ENCODE measurements at places on chromosomes 5 and 9. TPM values are rescaled to one million over a fixed set of nuclear protein-coding genes. Genes with fewer than 3 reads are reported as not detected.

DNA sequence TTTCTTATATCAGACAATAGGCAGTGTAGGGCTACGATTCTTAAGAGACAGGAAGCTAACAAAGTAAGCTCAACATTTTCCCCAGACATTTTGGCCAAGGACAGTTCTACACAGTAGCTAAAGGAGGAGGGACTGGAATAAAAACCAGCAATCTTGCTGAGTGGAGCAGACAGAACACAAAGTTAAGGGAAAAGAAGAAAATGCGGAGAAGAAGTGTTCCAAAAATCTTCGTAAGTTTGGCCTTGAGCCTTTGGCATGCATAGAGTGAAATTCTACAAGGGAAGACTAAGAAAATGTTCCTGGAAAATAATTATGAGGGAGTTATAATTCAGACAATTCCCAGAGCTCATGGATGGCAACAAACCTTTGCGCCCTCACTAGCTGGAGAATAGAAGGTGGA, 748.0 kb upstream of the CTNND2 start:
- DNase-seq: no peak

DNA sequence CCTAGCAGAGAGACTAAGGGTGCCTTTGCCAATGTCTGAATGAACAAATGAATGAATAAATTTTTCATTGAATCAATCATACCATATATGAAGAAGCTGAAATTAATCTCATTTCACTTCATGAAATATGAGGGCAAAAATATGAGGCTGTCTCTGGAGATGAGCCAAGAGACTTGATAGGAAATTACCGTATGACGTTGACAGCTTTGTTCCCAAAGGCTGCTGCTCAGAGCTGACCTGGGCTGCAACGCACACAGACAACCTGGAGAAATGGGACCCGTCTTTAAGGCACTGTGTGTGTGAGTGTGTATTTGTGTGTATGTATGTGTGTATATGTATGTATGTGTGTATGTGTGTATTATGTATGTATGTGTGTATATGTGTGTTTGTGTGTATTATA, 226.1 kb downstream of the IRX2 start:
- DNase-seq: no peak

NSG2 gene
- 233 TPM for total RNA-seq

- peak; percentile 22 for DNase-seq
Measured at GRCh38 chr5:66757219-66757833, 161.1 kb downstream of the MAST4 start.

TYRP1 gene
- not detected for total RNA-seq

Data from glutamatergic neuron (in vitro differentiated cells).